ENCODE measurements at places on chromosomes 16 and 17.
A peak's percentile ranks its signal among the peaks of the same experiment; 100 is the strongest.

- no peaks in the 10 kb centered on the region for H3K4me1 ChIP-seq
- no peak for DNase-seq
- H3K36me3 ChIP-seq = no peaks in the 10 kb centered on the region
- no peak overlapping the region for H3K27ac ChIP-seq
- no peak overlapping the region for H3K4me3 ChIP-seq
These were observed 86.6 kb upstream of the RBBP6 start for GRCh38 chr16:24452724-24453123.

DNA sequence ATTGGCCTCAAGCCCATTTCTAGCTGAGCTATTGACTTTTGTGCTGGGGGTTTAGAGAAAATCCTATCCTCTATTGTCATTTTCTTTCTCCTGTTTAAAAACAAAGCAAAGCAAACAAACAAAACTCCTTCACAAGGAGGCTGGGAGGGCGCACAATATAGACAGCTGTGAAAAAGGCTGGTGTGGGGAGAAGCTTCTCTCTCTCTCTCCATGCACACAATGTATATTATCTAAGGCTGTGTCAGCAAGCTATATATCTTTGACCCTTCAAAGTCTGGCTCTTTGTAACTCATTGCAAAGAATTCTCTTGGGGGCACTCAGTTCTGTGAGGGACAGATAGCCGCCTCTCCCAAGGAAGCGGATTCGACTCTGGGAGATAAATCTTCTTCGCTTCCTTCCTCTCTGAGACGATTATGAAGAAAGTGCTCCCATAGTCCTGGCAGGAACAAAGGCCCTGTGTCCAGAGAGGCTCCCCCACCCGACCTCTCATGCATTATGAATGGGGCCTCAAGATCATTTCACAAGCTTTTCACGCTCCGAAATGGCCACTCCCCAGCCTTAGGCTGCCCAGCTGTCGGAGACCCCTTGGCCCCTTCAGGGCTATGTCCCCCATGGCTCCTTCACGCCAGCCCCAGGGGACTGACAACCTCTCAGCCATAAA lies 33.2 kb upstream of the MEAK7 start:
- H3K36me3 ChIP-seq = no peaks in the 10 kb centered on the region
- no peaks in the 10 kb centered on the region for H3K27me3 ChIP-seq
- H3K27ac ChIP-seq = no peak overlapping the region
- no peak overlapping the region for H3K4me3 ChIP-seq
- peaks cover 35% of the 10 kb centered on the region for H3K4me1 ChIP-seq
- DNase-seq = no peak

GRCh38 chr16:59342669-59343068 lies 608.6 kb upstream of the GOT2 start:
- no peaks in the 10 kb centered on the region for H3K27me3 ChIP-seq
- H3K4me3 ChIP-seq = no peak overlapping the region
- no peaks in the 10 kb centered on the region for H3K36me3 ChIP-seq
- no peaks in the 10 kb centered on the region for H3K4me1 ChIP-seq
- no peak overlapping the region for H3K27ac ChIP-seq

DNA sequence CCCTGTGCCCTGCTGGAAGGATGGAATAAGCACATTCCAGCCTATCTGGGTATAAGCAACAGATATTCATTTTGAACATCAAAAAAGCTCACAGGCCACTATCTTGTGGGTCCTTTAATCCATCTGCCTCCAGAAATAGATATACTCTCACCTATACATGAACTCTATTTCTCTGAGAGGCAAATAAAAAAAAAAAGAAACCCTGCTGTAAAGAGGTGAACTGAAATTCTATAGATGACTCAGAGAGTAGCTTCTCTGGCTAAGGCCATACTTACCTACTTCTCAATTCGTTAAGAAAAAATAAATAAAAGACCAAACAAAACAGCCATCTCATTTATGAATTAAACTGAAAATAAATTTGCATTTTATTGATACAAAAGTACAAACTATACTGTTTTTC lies 86.3 kb downstream of the DYNLRB2 start:
- DNase-seq = no peak
- no peaks in the 10 kb centered on the region for H3K36me3 ChIP-seq
- H3K4me1 ChIP-seq = peaks cover 12% of the 10 kb centered on the region
- no peak overlapping the region for H3K27ac ChIP-seq
- no peak overlapping the region for H3K4me3 ChIP-seq
- H3K27me3 ChIP-seq = no peaks in the 10 kb centered on the region

DNA sequence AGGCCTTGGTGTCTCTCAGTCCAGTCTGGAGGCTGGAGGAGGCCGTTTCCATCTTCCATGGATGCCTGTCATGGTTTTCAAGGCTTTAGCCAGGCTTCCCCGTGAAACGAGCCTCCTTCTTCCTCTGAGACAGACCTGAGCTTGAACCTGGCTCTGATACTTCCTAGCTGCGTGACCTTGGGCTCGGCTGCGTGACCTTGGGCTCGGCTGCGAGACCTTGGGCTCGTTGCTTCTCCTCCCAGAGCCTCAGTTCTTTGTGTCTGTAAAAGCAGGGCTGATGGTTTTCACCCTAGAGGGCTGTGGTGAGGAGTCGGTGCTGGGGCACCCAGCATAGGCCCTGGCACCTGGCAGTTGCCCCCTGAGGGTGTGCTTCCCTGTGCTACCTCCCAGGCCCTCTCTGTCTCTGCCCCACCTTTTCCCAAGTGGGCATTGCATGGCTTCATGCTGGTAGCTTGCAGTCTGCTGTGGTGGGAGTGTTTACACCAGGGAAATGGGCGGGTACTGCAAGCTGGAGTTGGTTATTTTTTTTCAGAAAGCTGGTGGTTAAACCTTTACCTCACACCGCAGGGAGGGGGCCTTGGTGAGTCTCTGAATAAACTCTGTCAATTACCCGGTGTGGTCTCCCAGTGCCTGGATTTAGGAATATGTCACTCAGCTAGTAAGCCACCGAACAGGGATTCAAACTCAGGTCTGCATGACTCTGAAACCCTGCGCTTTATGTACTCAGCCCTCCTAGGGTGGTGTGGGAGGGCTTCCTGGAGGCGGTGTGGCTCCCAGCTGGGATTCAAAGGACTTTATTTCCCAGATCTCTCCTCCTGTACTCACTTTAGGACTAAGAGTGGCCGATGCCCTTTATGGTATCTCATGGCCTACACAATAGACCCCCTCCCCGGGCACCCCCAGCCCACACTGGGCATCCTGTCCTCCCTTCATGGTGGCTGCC lies 129.0 kb upstream of the CIBAR2 start:
- peaks cover 1% of the 10 kb centered on the region for H3K4me1 ChIP-seq
- no peaks in the 10 kb centered on the region for H3K27me3 ChIP-seq
- no peak overlapping the region for H3K4me3 ChIP-seq

DNA sequence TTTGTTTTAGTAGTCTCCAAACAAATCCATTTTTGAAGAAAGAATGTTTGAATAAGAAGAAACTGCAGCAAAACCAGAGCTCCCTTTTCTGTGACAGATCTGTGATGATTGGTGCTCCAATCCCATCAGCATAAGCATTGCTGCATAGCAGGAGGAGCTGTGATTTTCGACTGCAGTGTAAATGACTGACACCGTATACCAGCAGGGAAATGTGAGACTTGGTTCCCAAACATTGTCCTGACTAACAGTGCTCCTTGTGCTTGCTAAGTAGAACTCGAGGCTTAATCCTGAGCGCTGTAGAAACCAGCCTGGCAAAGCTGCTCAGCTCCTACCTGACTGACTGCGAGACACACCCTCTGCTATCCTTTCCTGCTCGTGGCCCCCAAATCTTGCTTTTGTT lies 57.2 kb downstream of the NUP93 start:
- no peaks in the 10 kb centered on the region for H3K27me3 ChIP-seq
- H3K4me3 ChIP-seq = no peak overlapping the region
- no peak overlapping the region for H3K27ac ChIP-seq
- H3K4me1 ChIP-seq = peaks cover 4% of the 10 kb centered on the region

GRCh38 chr17:32903774-32904673 lies 23.9 kb upstream of the TMEM98 start:
- H3K27me3 ChIP-seq = peaks cover 3% of the 10 kb centered on the region
- H3K36me3 ChIP-seq = no peaks in the 10 kb centered on the region
- H3K4me3 ChIP-seq = no peak overlapping the region
- DNase-seq = no peak
- H3K4me1 ChIP-seq = no peaks in the 10 kb centered on the region
- H3K27ac ChIP-seq = no peak overlapping the region

- no peak for DNase-seq
- no peaks in the 10 kb centered on the region for H3K36me3 ChIP-seq
- no peaks in the 10 kb centered on the region for H3K27me3 ChIP-seq
- H3K27ac ChIP-seq = no peak overlapping the region
- peaks cover 14% of the 10 kb centered on the region for H3K4me1 ChIP-seq
These were observed 127.0 kb upstream of the CIBAR2 start for GRCh38 chr16:85239239-85239638.

- H3K27me3 ChIP-seq = peaks cover 2% of the 10 kb centered on the region
- H3K4me1 ChIP-seq = no peaks in the 10 kb centered on the region
- no peak overlapping the region for H3K27ac ChIP-seq
- DNase-seq = no peak
- no peaks in the 10 kb centered on the region for H3K36me3 ChIP-seq
These were observed 272.4 kb downstream of the IRF8 start for GRCh38 chr16:86171329-86171728.

DNA sequence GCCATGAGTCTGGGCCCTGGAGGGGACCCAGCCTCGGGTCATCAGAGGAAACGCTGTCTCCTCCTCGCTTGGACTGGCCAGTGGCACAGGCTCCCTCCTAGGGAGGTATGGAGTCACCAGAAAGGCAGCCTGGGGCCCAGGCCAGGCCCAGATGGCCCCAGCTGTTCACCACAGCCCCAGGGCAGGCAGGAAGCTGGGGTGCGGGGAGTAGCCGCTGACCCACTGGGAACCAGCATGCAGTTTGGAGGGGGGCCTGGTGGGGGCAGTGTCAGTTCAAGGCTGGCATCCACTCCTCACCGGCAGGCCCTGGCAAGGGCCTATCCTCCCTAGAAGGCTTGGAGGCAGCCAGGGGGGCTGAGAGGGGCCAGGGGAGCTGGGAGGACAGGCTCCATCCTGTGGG lies 48.8 kb downstream of the SDK2 start:
- no peaks in the 10 kb centered on the region for H3K4me1 ChIP-seq
- no peak overlapping the region for H3K4me3 ChIP-seq
- no peak overlapping the region for H3K27ac ChIP-seq

- no peak overlapping the region for H3K4me3 ChIP-seq
- H3K4me1 ChIP-seq = peaks cover 17% of the 10 kb centered on the region
- DNase-seq = peak; percentile 25
- no peak overlapping the region for H3K27ac ChIP-seq
- H3K27me3 ChIP-seq = no peaks in the 10 kb centered on the region
- peaks cover 43% of the 10 kb centered on the region for H3K36me3 ChIP-seq
These were observed 3.6 kb downstream of the COG1 start for GRCh38 chr17:73196500-73196899.

DNA sequence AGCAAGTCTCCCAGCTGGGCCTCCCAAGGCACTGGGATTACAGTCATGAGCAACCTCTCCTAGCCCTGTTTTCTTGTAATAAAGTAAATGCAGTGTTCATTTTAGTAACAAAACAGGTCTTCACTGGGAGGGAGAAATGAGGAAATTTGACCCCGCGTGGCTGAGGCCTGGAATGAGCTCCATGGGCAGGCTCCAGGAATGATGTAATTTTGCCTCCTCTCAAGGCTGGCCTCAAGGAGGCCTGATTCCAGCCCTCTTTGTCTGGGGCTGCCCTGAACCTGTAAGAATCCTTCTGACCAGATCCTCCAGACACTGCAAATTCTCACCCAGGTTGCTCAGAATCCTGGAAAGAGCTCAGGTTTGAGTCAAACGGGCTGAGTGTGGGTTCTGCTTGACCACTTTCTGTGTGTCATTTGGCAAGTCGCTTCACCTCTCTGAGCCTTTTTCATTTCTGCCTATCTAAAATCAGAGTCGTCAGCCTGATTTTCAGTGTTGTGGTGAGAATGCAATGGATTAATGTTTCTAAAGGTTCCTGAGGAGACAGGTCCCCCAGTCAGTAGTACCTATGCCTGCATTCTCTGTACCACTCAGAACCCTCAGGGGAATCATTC lies 57.1 kb downstream of the RAB11FIP4 start:
- no peaks in the 10 kb centered on the region for H3K4me1 ChIP-seq
- peaks cover 4% of the 10 kb centered on the region for H3K27me3 ChIP-seq
- no peaks in the 10 kb centered on the region for H3K36me3 ChIP-seq
- H3K27ac ChIP-seq = no peak overlapping the region
- no peak for DNase-seq

- H3K27ac ChIP-seq = no peak overlapping the region
- no peaks in the 10 kb centered on the region for H3K27me3 ChIP-seq
- H3K36me3 ChIP-seq = peaks cover 2% of the 10 kb centered on the region
- no peak overlapping the region for H3K4me3 ChIP-seq
- peaks cover 14% of the 10 kb centered on the region for H3K4me1 ChIP-seq
- DNase-seq = no peak
These were observed 128.0 kb upstream of the TMEM97 start for GRCh38 chr17:28191018-28191417.

- H3K27ac ChIP-seq = no peak overlapping the region
- no peaks in the 10 kb centered on the region for H3K27me3 ChIP-seq
- H3K36me3 ChIP-seq = no peaks in the 10 kb centered on the region
- H3K4me1 ChIP-seq = no peaks in the 10 kb centered on the region
These were observed 232.8 kb downstream of the BCAS3 start for GRCh38 chr17:60910415-60910814.

- DNase-seq = peak; percentile 69
- H3K4me3 ChIP-seq = peak overlapping the region; percentile 56
- H3K36me3 ChIP-seq = no peaks in the 10 kb centered on the region
- H3K27me3 ChIP-seq = no peaks in the 10 kb centered on the region
These were observed 122.3 kb upstream of the CIBAR2 start for GRCh38 chr16:85234310-85235204.

DNA sequence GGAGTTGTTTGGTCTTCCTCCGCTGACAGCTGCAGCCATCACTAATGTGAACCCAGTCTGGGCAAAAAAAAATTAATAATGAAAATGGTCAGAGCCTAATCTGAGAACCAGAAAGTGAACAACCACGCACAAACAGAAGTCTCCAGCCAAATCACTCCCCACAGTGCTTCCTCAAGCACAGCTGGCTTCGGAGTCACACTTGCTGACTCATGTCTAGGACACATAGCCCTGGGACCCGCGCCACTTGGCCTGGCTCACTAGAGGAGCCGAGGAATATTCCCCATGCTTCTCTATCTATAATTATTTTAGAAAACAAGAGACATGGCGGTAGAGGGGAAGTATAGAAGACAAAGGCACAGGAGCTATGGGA lies 109.1 kb downstream of the ZFHX3 start:
- peak; percentile 72 for DNase-seq
- no peak overlapping the region for H3K4me3 ChIP-seq
- peak overlapping the region; percentile 33 for H3K27ac ChIP-seq

DNA sequence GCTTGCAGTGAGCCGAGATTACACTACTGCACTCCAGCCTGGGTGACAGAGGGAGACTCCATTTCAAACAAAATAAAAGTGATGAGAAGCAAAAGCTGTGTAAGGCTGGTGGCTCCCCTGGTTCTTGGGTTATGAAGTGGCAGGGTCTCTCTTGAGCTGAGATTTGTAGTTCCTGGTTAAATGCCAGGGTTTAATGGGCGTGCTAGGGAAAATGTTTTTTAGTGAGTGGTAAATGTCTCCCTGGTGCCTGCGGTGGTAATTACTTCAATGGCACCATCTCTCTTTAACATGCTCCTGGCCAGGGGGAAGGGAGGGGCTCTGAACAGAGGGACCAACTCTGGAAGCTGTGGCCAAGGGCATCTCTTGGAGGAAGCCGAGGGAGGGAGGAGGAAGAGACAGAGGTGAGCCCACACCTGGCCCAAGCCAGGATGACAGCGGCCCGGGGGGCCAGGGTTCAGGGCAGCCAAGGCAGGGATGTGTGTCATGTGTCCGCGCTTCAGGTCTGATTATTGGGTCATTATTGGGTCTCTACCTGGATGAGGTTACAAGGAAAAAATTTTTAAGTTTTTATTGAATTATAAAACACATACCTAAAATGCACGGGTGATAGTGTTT lies 17.8 kb upstream of the RPL38 start:
- no peaks in the 10 kb centered on the region for H3K27me3 ChIP-seq
- no peak for DNase-seq
- H3K27ac ChIP-seq = no peak overlapping the region
- H3K36me3 ChIP-seq = no peaks in the 10 kb centered on the region
- no peaks in the 10 kb centered on the region for H3K4me1 ChIP-seq
